ENCODE measurements at places on chromosomes 6 and 20. TPM values are rescaled to one million over a fixed set of nuclear protein-coding genes. Genes with fewer than 3 reads are reported as not detected.

- DNase-seq = no peak
- no peaks in the 10 kb centered on the region for H3K27me3 ChIP-seq
- H3K27ac ChIP-seq = no peak overlapping the region
- no peak overlapping the region for H3K4me3 ChIP-seq
- no peaks in the 10 kb centered on the region for H3K36me3 ChIP-seq
Measured at GRCh38 chr6:33817489-33817888, 13.7 kb upstream of the MLN start.

- no peaks in the 10 kb centered on the region for H3K4me1 ChIP-seq
- H3K27ac ChIP-seq = no peak overlapping the region
- H3K4me3 ChIP-seq = no peak overlapping the region
- no peaks in the 10 kb centered on the region for H3K36me3 ChIP-seq
- DNase-seq = no peak
- H3K27me3 ChIP-seq = no peaks in the 10 kb centered on the region
Measured at GRCh38 chr6:153801917-153802316, 237.1 kb upstream of the OPRM1 start.

The SLC2A10 gene
- 15.6 TPM for total RNA-seq

The GMPR gene
- total RNA-seq = 9.4 TPM
